ENCODE measurements at places on chromosomes 12 and 14.

- DNase-seq, result no peak
Observed at GRCh38 chr12:96419576-96420276, 19.5 kb upstream of the CDK17 start.

- no peak for DNase-seq
Observed at GRCh38 chr14:68279777-68280233, 460.2 kb downstream of the RAD51B start.

- no peak for DNase-seq
Observed at GRCh38 chr14:97891515-97891914, 1094.3 kb downstream of the VRK1 start.

DNA sequence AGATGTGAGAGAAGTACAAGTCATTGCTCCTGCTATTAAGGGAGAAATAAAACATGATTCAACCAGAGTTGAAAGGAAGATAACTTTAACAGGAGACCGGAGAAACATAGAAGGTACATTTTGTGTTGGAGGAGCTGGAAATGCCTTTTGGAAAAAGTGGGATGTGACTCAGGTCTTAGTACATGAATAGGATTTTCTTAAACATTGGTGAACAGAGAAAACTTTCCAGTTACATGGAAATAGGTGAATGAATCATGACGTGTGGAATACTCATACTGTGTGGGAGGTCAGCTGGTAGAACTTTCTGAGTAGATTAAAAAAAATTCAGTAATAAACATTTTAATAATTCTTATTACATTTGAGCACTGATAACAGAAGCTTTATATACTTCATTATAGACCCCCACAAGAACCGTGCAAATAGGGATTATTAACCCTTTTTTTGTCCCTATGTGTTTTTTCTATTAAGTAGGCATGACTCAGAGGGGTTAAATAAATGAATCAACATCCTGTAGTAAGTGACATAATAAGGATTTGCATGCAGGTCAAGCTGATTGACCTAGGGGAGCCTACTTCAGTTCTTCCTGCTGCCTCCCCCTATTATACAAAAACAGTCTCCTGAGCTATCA lies 710.5 kb downstream of the NOVA1 start:
- peak; percentile 44 for DNase-seq

DNA sequence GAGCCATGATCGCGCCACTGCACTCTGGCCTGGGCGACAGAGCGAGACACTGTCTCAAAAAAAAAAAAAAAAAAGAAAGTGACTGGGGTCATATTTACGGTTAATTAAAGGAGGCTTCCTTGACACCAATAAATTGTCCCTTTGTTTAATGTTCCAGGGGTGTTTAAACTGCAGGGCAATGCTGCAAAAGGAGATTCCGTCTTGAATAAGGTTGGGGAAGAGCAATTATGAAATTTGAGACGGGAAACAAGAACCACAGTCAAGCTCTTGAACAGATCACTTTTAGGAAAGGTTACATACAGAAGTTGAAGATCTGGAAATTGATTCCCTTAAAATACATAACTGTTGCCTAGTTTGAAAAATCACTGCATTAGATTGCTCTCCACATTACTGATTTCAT lies 292.9 kb downstream of the DAD1 start:
- DNase-seq, result no peak

GRCh38 chr12:54723379-54724256 lies 75.5 kb upstream of the DCD start:
- peak; percentile 4 for DNase-seq

DNA sequence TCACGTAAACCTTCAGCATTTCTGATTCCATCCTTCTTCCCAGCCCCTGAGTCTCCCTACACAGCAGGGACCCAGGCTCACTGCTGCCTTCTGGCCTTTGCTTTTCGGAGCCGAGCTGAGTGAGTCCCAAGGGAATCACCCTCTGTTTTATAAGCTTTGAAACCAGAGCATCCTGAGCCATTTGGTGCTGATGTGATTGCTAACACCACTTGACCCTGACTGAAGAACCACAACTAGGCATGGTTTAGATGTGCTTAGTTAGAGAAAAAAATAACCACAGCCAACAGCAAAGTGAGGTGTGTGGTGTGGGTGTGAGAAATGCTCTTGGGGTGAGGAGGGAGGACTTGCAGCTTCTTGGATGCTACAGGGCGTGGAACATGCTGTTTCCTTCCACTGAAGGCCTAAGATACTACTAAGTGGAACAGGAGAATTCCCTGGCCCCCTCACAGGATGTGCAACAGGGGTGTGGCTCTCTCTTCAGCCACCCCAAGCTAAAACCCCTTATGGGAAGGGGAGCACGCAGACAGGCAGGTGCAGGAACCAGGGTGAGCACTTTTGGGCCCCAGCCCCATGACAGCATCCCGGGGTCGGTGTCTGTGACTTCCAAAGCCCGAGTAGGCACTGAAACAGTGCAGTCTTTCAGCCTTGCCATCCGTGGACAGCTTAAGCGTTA lies at the start of gene TC2N:
Gene TC2N, minus strand, starts transcription at position 221 of the 673 bp plus-strand sequence. CDS start 53,767 bp downstream, outside the sequence.
- no peak for DNase-seq

GRCh38 chr12:57632073-57632957 lies 686 bp downstream of the B4GALNT1 start:
- no peak for DNase-seq

Data from kidney glomerular epithelial cell (primary cell).